ENCODE measurements at places on chromosomes 3 and 15.

DNA sequence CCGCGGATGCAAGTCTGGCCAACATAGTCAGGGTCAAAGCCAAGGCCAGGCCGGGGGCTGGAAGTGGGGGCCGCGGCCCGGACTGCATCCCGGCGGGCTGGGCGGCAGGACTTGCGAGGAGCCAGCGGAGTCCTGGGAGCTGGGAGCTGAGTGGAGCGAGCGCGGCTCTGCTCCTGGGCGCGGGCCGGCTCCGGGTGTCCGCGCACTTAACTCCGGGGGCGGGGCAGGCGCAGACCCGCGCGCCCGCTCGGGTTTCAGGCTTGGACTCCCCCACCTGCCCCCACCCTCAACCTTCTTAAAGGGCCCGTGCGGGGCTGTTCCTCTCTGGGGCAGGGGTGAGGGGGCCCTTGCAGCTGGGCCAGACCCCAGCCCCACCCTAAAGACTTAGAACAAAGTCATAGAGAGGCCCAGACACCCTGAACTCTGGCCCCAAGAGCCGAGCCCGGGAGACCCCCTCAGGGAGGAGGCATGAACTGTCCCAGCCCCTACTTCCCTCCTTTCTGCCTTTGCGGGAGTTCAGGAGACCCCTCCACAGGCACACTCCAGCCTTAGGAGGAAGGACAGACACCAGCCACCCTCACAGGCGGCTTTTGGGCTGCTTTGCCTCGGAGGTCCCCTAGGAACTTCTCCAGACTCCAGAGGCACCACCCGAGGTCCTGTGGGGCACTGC lies at the start of gene CSPG4:
CSPG4 (minus strand) TSS at position 181 of the 670 bp plus-strand sequence; CDS start at position 88, 93 bp downstream.
- no peak for DNase-seq

DNA sequence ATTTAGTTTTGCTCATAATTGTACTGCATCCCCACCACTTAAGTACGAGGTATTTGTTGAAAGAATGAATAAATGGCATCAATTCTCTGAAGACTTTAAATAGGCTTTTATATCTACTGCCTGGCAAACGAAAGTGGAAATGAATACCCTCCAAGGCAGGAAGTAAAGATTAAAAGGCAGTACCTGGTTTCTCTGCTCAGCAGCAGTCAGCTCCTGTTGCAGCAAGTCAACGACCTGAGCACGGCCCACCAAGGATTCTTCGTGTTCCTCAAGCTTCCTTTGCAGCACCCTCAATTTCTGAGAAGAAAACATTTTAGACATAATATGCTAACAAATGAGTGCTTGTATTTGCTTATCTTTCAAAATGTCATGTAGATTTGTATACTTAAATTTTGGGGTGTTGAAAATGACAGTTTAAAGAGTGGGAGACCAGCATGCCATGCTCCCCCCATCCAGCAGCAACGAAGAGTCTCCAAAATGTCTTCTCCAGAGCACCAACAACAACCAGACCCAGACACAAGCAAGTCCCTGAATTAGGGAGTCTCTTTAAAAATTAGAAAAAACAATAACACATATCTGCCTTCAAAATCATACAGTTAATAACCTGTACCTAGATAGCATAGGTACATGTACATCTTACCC lies 31.2 kb downstream of the GOLGB1 start:
- DNase-seq = peak; percentile 38

DNA sequence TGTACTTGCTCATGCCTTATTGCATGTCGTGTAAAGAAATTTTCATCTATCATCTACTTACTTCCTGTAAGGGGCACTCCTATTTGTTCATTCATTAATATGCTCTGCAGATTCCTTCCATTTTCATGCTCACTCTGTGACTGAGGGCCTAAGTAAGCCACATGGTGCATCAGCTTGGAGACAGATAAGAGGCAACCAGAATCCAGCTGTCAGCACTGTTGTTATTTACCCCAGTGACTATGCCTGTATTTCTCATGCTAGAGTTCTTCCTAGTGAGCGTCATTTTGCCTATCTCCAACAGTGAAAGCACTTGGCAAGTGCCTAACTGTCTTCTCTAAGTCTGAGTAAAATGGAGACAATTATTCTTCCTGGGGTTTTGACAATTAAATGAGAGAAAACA lies 124.8 kb upstream of the ABI3BP start:
- no peak for DNase-seq

DNA sequence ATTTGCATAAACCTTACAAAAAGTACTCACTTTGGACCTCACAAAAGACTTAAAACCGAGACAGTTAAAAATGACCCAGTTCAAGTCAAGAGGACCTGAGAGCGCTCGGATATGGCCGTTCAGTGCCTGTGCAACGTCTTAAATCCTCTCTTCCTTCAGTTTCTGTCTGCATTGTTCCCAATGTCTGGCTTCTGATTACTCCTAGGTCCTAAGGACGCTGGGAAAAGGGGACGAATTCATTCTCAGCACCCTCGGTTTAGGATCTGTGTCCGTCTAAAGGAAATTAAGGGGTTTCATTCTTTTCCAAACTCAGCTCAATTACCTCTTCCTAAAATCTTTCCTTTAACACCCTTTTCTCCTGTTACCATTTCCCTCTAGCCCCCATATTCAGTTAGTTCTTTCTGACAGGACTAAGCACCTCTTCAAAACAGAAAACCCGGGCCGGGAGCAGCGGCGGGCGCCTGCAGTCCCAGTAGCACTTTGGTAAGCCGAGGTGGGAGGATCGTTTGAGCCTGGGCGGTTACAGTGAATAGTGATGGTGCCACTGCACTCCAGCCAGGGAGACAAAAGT lies 970 bp downstream of the DPPA4 start:
- DNase-seq = no peak

DNA sequence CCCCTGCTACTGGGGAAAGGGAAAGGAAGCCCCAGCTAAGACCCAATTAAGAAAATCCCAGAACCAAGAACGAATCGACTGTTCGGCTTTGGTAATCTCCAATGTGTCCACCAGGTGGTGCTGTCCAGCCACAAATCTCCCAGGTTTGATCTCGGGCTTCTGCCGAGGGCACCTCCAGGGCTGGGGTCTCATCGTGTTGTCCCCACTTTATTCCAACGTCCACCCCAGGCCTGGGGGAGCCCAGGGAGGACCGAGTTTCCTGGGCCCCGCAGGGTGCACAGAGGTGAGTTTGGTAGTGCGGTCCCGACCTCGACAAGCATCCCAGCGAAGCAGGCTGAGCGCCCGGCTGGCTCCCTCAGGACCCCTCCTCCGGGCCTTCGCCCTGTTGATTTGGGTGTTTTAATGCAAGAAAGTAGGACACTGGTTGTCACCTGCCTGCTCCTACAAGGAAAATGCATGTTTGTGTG lies 185.1 kb downstream of the GOLGA6L6 start:
- DNase-seq = peak; percentile 71

DNA sequence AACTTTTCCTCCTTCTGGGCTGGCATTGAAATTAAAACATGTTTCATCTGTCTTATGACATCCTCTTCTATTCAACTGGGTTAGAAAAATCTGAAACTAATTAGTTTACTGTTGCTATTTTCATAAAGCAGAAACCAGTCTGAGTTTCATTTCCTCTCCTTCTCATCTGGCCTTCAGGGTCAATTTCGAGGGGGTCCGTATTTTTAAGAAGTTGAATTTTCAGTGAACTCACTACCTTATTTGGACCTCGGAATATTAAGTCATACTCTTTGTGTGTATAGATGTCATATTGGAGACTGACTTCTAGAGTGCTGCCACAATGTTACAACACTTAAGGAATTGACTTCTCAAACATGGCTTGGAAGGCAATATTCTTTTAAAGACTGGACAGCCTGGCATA lies 485.9 kb downstream of the SQOR start:
- no peak for DNase-seq

- peak; percentile 64 for DNase-seq
Measured at GRCh38 chr15:92848852-92849598, 51.1 kb upstream of the CHD2 start.

GRCh38 chr15:101167753-101168462 lies 83.9 kb downstream of the CHSY1 start:
- DNase-seq = peak; percentile 32

DNA sequence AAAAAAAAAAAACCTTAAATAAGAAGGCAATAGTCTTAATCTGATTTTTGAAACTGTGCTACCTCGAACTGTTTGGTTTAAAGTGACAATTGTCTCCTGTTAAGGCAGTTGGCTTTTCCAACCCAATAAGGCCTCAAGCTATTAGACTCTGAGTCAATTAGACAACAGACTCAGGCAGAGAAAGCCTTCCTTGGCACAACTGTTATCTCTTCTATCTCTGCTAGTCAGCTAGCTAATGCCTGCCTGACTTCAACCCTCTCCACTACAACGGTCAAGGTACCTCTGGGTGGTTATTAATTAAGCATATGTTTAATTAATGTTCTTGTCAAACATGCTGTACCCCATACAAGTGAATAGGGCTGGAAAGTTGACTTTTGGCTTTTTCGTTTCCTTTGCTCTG lies 110.2 kb upstream of the NLGN1 start:
- DNase-seq = no peak

- DNase-seq = no peak
Measured at GRCh38 chr15:45231132-45231531, 20.9 kb upstream of the SLC28A2 start.

Data from central memory CD4-positive, alpha-beta T cell (primary cell).